Thymus (tissue), 14 donors: ENCODE measurements at places on chromosomes 16 and 17. TPM values are rescaled to one million over a fixed set of nuclear protein-coding genes. Genes with fewer than 3 reads are reported as not detected.

Gene ZACN
- 1.5 TPM for total RNA-seq

Gene IL34
- 10.1 TPM for total RNA-seq

Gene MT4
- total RNA-seq = 7.5 TPM

Gene KRT20
- 0.85 TPM for total RNA-seq

Gene PAQR4
- total RNA-seq = 11.2 TPM

Gene KCNJ18
- not detected for total RNA-seq

Gene RNF112
- 0.14 TPM for total RNA-seq

Gene CACNG4
- 0.09 TPM for total RNA-seq

Gene TMED6
- 0.14 TPM for total RNA-seq

Gene ZNF287
- 4.9 TPM for total RNA-seq

Gene CDH16
- total RNA-seq = 0.05 TPM

Gene TEKT5
- 0.24 TPM for total RNA-seq

Gene SMIM36
- total RNA-seq = not detected

Gene SPN
- 48.7 TPM for total RNA-seq

Gene CDK5R1
- 3.1 TPM for total RNA-seq

Gene RHBDL3
- 0.19 TPM for total RNA-seq

Gene SOX8
- total RNA-seq = 1.3 TPM

Gene FZD2
- 0.80 TPM for total RNA-seq

Gene CCDC78
- 4.8 TPM for total RNA-seq

Gene GCGR
- 0.05 TPM for total RNA-seq

Gene SPNS2
- 3.4 TPM for total RNA-seq

Gene RNF222
- not detected for total RNA-seq

Gene MYH3
- total RNA-seq = 13.5 TPM

Gene KRT32
- total RNA-seq = 2.5 TPM

Gene SLC35G6
- not detected for total RNA-seq

Gene CTDNEP1
- total RNA-seq = 19.5 TPM

Gene RAMP2
- total RNA-seq = 8.4 TPM

Gene COL1A1
- total RNA-seq = 29.5 TPM

Gene CDC27
- 52.2 TPM for total RNA-seq

Gene WFDC1
- total RNA-seq = 0.52 TPM

Gene CHRNE
- 0.24 TPM for total RNA-seq

Gene TRAPPC1
- total RNA-seq = 29.0 TPM

Gene INPP5K
- 20.6 TPM for total RNA-seq

Gene TSR1
- total RNA-seq = 18.3 TPM

Gene GAS2L2
- not detected for total RNA-seq

Gene AP2B1
- 34.7 TPM for total RNA-seq

Gene HBA2
- 595 TPM for total RNA-seq

Gene WSCD1
- 5.1 TPM for total RNA-seq

Gene IGFALS
- total RNA-seq = 4.0 TPM

Gene PRSS36
- 5.7 TPM for total RNA-seq

Gene MEFV
- total RNA-seq = 0.52 TPM

Gene KRTAP9-8
- not detected for total RNA-seq

Gene TBC1D3
- not detected for total RNA-seq

Gene DUS2
- 11.1 TPM for total RNA-seq

Gene OTOP2
- 0.05 TPM for total RNA-seq

Gene PRR35
- under 0.01 TPM for total RNA-seq

Gene KIF2B
- not detected for total RNA-seq

Gene CCL23
- 0.61 TPM for total RNA-seq

Gene KRT12
- 0.52 TPM for total RNA-seq

Gene CCDC154
- total RNA-seq = 0.71 TPM

Gene ASGR1
- 0.90 TPM for total RNA-seq

Gene SRSF2
- 245 TPM for total RNA-seq

Gene HNF1B
- 0.05 TPM for total RNA-seq
